Glutamatergic neuron (in vitro differentiated cells): ENCODE measurements at places on chromosomes 11 and 22.
A peak's percentile ranks its signal among the peaks of the same experiment; 100 is the strongest.

DNA sequence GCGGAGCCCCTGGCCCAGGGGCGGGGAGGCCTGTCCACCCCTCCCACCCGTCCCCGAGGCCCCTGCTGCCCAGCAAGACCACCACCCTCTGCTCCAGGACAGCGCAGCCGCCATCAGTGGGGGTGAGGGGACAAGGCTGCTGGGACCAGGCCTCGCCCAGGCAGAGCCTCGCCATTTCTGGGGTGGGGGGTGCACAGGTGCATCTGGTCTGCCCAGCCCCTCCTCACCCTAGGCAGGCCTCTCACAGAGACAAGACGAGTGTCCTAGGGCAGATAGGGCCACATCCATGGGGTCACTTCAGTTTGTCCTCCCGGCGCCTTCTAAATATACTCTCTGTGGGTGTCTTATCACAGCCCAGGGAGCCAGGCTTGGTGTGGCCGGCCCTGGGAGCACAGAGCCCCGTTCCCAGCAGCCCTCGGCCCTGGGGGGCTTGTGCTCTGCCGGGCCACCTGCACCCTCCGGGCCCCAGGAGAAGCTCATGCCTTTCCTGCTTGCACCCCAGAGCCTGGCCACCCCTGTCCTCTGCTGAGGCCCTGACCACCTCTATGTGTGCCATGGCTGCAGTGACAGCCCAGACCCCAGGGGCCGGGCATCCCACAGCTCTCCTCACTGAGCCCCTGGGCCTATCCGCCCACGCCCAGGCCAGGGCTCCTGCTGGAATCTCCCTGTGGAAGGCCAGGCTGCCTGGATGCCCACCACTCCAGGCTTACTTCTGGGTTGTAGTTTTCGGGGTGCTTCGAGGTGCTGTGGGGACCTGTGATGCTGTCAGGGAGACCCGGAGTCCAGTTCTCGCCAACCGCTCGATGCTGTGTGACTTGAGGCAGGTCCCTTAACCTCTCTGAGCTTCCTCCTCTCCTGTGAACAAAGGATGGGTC lies 70.8 kb downstream of the KCNQ1 start:
- DNase-seq = peak; percentile 10
- no peaks in the 10 kb centered on the region for H3K36me3 ChIP-seq
- peaks cover 3% of the 10 kb centered on the region for H3K4me1 ChIP-seq
- no peak overlapping the region for H3K27ac ChIP-seq
- H3K4me3 ChIP-seq = no peak overlapping the region

DNA sequence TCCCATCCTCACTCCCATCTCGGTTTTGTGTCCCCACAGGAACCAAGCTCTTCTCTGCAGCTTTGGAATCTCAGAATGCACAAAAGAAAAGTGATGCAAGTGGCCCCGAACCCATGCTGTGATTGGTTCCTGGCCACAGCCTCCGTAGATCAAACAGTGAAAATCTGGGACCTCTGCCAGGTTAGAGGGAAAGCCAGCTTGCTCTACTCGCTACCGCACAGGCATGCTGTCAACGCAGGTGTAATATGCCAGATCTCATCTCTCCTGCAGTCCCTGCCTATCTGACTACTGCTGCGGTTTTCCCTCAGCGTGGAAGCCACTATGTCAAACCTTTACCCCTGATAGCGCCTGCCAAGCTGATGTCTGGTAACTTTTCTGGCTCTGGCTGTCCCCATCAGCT lies 200.5 kb upstream of the LRRC4C start:
- no peaks in the 10 kb centered on the region for H3K27me3 ChIP-seq
- no peak overlapping the region for H3K27ac ChIP-seq
- DNase-seq = no peak
- no peaks in the 10 kb centered on the region for H3K4me1 ChIP-seq

DNA sequence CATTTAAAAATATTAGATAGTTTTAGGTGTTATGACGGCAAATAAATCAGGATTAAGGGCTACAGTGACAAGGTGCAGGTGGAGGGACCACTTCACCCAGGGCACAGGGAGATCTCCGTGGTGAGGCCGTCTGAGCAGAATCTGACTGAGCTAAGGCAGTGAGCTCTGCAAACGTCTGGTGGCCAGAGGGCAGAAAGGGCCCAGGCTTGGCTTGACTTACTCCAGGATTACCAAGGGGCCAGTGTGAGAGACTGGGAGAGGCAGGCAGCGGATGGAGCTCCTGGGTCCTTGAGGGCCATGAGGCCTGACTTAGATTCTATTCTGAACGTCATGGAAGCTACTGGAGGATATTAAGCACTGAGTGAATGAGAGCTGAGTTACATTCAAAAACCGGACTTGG lies 125.9 kb upstream of the B3GAT1 start:
- H3K27ac ChIP-seq = no peak overlapping the region
- H3K27me3 ChIP-seq = peaks cover 13% of the 10 kb centered on the region
- peaks cover 26% of the 10 kb centered on the region for H3K4me1 ChIP-seq
- H3K4me3 ChIP-seq = no peak overlapping the region

- no peak for DNase-seq
- H3K27ac ChIP-seq = no peak overlapping the region
- H3K36me3 ChIP-seq = no peaks in the 10 kb centered on the region
- no peak overlapping the region for H3K4me3 ChIP-seq
These were observed 355.9 kb upstream of the RAG2 start for GRCh38 chr11:36953976-36954375.

GRCh38 chr11:16771350-16772140 lies 33.1 kb downstream of the C11orf58 start:
- H3K27ac ChIP-seq = no peak overlapping the region
- no peaks in the 10 kb centered on the region for H3K4me1 ChIP-seq
- H3K27me3 ChIP-seq = peaks cover 2% of the 10 kb centered on the region
- no peak for DNase-seq
- H3K4me3 ChIP-seq = no peak overlapping the region

GRCh38 chr22:31230871-31231621 lies 18.9 kb downstream of the LIMK2 start:
- peaks cover 11% of the 10 kb centered on the region for H3K4me1 ChIP-seq
- no peak for DNase-seq
- H3K4me3 ChIP-seq = no peak overlapping the region
- H3K36me3 ChIP-seq = no peaks in the 10 kb centered on the region
- H3K27me3 ChIP-seq = no peaks in the 10 kb centered on the region

DNA sequence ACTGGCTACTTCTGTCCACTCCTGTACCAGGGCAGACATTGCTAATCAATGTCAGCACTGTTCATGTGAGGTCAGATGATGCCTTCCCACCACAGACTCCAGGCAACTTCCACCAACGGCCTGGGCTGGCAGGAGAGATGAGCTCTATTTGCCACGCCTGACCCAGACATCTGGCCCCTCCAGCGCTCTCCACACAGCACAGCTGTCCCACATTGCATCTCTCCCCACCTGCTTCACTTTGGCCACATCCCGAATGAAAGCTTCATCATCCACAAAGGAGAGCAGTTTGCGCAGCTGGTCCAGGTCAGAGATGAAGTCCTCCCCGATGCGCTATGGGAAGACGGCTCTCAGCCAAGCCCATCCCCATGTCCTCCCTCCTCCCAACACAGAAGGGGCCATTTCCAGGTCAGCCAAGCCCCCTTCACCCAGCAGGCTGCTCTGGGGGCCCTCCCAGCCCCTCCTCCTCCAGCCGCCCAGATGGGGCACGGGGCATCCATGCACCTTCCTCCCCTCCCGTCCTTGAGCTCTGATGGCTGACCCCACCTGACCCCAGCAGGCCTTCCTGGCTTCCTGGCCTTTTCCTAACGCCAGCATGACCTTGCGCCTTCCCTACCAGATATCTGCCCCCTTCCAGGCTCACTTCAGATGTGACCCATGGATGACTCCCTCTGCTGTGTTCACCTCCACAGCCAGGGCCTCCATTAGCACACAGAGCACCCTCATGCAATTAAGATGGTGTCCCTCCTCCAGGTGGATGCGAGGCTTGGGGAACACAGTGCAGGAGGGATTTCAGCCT lies 7.4 kb downstream of the PYGM start:
- no peak for DNase-seq
- peaks cover 12% of the 10 kb centered on the region for H3K27me3 ChIP-seq
- H3K36me3 ChIP-seq = peaks cover 3% of the 10 kb centered on the region
- peaks cover 2% of the 10 kb centered on the region for H3K4me1 ChIP-seq
- H3K27ac ChIP-seq = peak overlapping the region; percentile 72
- H3K4me3 ChIP-seq = peak overlapping the region; percentile 49

- H3K27me3 ChIP-seq = peaks cover 10% of the 10 kb centered on the region
- no peak for DNase-seq
- H3K4me1 ChIP-seq = peaks cover 29% of the 10 kb centered on the region
- no peak overlapping the region for H3K4me3 ChIP-seq
These were observed 70.7 kb downstream of the TEAD1 start for GRCh38 chr11:12744826-12745502.
